ENCODE measurements at places on chromosomes 6 and 20.

DNA sequence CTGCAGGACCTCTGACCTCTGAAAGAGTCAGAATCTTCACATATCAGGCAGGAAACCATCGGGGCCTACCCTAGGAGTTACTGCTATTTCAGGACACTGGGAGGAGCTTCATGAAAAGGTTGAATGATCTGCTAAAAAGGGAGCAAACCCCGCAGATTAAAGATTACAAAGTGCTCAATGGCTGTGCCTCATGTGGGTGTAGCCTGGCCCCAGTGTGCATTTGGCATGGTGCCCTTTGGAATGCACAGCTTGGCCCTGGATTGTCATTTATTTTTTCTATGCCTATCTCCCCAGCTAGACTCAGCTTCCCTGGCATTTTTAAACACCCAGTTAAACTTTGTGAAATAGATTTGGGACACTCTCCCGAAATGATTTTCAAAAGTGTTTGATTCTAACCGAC, 368.5 kb upstream of the SPTLC3 start:
- no peak for DNase-seq

DNA sequence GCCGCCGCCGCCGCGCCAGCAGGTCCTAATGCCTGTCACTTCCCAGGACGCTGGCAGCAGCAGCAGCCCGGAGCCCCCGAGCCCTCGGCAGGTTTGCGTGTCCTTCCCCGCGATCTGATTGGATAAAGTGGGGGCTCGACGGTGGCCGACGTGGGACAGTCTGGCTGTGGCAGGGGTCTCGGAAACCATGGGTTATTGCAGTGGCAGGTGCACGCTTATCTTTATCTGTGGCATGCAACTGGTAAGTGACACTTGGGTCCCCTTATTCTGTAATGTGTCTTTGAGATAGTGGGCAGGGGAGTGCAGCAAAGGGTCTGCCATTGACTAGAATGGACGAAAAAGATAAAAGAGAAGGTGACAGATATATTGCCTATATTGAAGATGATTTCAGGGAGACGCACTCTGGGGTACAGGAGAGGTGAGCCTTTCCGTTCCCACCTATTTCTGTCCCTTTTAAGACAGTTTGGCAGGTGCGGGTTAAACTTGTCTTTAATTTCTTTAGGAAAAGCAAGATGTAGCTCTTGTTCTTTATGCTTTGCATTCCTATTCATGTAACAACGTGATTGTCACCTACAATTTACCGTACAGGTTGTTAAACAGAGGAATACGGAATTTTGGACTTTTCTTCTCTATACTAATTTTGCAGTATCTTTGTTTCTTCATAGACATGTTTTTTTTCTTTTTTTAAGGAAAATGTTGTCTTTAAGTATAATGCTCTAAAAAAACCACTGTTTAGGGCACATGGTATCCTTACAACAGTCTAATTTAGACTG, 535 bp downstream of the NKAIN2 start:
- DNase-seq = peak; percentile 82

DNA sequence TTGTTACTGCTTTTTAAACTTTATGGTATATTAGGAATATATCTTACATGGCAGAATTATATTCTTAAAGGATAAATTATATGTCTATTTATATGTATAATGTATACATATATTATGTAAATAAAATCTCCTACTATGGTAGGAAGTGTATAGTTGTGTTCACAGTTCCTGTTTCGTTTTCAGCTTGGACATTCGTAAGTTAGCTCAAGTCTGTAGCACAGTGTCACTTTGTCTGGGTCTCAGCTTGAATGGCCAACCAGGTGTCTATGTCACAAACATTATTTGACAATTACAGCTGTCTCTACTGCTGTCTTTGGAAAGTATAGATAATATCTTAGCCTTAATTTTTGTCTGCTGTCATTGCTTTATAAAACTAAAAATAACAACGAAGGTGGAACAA, 303.9 kb downstream of the CDKAL1 start:
- no peak for DNase-seq

DNA sequence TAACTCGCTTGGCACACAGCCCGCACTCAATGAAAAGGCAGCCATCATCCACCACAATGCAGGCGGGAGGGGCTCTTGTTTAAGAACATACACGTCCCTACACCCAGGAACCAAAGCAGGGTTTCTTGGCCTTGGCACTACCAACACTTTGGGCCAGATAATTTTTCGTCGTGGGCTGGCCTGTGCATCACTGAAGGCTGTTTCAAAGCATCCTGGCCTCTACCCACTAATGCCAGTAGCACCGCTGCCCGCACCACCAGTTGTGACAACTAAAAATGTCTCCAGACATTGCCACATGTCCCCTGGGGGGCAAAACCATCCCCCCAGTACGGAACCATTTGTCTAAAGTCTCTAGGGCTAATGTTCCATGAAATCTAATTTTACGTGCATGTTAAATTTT, 13.0 kb downstream of the UQCC2 start:
- no peak for DNase-seq

DNA sequence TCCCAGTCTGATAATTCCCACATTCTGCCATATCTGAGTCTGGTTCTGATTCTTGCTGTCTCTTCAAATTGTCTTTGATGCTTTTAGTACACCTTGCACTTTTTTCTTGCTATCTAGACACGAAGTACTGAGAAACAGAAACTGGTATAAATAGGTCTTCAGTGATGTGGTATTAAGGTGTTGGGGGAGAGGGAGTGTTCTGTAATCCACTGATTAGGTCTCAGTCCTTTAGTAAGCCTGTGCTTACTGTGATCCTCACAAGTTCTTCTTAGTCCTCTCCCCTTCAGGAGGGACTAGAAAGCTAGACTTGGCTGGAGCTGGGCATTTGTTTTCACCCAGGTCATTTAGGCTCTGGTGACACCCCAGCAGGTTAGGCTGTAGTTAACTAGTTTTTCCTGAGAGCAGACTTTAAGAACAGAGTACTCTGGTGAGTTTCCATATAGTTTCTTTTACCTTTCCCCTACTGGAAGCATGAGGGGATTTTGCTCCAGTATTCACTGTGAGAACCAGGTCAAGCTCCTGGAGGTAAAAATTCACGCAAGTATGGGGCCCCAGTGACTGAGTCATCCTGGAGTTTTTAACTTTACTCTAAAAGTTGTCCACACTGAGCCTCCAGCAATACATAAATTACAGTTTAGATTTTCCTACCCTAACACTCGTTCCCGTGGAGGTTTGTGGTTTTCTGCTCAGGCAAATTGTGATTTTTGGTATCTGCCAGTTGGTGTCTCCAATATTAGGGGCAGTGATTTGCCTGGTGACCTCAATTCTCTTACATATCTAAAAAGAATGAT, 154.6 kb downstream of the CDKAL1 start:
- DNase-seq = no peak

- no peak for DNase-seq
These were observed 85.9 kb downstream of the SMLR1 start for GRCh38 chr6:130913120-130913519.

DNA sequence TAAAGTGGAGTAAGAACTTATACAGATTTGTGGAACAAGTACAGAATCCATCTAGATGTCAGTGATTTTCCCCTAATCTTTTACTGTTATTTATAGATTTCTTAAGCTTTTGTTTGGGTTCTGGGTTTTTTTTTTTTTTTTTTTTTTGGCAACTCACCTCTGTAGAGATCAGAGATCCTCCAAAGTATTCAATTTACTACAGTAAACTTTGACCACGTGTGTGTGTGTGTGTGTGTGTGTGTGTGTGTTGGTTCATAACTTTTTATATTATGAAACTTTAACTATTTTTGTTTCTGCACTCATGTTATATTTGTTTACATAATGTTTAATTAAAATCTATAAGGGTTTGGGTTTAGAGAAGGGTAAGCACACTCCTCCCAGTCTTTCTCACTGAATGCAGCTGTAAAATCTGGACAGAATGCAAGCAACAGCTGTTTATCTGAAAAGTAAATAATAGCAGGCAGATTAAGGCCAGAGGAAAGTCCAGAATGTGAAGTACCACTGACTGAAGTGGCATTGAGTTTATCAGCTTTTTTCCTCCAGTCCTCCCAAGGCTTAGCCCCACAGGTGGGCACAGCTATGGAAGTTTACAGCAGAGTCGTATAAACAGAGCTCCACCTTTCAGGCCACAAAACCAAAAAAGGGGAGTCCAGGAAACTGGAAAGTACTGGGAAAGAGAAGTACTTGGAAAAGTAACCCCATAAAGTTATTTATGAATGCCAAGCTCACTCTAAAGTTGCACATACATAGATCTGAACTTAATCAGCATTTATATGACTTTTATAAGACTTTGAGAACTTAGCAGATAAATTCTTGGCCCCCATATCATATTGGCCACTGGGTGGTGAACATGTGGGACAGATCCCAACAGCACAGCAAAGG, 43.0 kb upstream of the CD2AP start:
- no peak for DNase-seq

GRCh38 chr6:72748759-72749158, 126.9 kb downstream of the KCNQ5 start:
- DNase-seq = no peak

GRCh38 chr6:104629826-104630225, 229.9 kb downstream of the HACE1 start:
- no peak for DNase-seq

DNA sequence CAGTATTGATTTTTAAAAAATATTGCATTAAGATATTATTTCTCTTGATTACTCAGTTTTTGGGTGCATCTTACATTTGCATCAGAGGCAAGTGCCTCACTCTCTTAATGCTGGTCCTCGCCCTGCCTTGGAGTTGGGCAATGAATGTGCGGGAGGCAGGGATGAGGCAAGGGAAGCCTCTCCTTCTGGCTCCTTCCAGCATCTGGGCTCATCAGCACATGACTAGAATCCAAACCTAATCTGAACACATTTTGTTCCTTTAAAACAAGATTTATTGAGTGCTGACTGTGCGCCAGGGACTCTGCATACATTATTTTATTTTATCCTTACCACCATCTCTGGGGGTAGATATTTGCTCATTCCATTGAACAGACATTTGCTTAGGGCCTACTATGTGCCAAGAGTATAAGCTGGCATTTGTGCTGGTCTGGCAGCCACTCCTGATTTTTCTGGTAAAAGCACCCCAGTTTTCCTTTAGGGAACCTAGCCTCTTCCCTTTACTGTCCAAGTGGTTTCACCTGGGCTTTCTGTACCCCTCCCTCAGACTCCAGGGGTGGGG, 71.9 kb upstream of the ZNFX1 start:
- DNase-seq = no peak

DNA sequence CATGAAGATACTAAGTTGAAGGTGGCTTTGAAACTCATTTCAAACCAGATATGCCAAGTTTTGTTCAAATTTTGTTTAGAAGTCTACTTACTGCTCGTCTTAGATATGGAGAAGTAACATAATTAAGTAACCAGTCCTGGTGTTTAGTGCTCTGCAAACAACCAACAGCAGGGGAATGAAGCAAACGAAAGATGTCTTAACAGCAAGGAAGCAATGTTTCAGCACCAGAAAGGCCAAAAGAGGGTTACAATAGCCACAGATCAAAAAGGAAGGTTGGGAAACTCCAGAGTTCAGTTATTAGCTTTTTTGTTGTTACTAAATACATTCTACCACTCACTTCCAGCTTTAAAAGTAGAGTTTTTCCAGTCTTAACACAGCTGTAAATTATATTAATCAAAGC, 45.1 kb downstream of the LHFPL5 start:
- no peak for DNase-seq

DNA sequence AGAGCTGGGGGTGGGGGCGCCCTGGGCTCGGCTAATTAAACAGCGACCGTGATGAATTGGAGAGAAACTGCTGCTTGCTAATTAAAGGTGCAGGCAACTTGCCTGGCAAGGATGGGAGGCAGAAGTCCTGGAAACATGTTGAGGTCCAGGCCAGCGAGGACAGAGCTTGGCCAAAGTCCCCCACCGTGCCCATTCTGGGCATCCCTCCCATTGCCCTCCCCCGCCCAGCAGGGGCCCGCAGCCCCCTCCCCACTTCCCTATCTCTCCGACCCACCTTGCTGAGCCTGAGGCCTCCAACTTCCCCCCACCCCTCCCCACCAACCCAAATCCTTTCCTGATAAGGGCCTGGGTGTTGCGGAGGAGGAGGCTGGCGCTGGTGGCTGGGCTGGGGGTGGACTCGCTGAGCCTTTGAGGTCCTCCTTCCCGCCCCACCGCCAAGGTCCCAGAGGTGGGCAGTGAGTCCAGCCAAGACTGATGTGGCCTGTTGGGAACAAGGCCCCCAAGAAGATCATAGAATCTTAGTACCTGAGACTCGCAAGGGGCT, 23.3 kb downstream of the C20orf203 start:
- no peak for DNase-seq

DNA sequence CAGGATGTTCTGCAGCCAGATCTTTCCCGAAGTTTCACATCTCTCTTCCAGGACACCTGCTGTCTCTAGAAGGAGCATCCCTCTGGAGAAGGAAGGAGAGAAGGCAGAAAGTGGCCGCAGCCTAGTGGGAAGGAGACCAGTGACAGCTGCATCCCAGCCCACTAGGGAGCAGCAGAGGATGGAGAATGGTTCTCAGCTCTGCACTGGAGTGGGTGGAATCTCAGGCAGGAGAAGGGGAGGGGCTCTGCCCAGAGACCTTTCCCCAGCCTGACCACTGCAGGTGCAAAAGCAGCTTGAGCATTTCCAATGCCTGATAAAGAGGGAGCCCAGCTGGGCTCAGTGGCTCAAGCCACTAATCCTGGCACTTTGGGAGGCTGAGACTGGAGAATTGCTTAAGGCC, 32.3 kb downstream of the NCR2 start:
- DNase-seq = peak; percentile 85

DNA sequence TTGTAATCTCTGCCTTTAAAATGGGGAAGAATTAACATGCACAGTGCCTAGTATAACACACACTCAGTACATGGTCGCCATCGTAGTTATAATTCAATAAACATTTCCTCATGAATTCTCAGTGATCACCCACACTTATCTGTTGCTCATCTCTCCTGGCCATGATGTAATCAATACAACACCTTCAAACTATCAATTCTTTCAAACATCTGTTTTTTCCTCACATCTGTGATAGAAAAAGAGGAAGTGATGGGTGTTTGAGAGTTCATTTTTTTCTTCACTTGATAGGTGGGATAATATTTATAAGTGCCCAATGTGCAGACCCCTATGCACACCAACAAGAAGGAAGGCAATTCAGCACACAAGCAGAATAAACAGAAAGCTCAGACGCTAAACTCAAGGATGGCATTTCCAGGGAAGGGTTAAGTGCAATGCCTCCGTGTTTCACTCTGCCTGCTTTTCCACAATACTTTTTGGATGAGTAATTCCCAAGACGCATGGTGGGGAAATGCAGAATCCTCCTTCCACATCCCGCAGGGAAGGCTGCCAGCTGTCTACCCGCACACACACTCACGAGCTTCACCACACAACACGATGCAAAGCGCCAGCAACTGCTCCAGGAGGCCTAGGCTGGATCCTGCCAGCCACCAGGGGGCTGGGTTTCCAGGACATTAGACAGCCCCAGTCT, 100.3 kb downstream of the GMPR start:
- DNase-seq = no peak

GRCh38 chr6:146135167-146135566, 106.3 kb downstream of the GRM1 start:
- DNase-seq = no peak

GRCh38 chr6:6689400-6690143, 101.1 kb downstream of the LY86 start:
- no peak for DNase-seq

GRCh38 chr6:32149932-32150870, 1.5 kb downstream of the PRRT1 start:
- DNase-seq = peak; percentile 55

Data from ecto neural progenitor cell (in vitro differentiated cells).